ENCODE measurements at places on chromosomes 2 and 18. TPM values are rescaled to one million over a fixed set of nuclear protein-coding genes. Genes with fewer than 3 reads are reported as not detected.

- H3K36me3 ChIP-seq, result no peaks in the 10 kb centered on the region
- H3K4me3 ChIP-seq, result no peak overlapping the region
- no peak for DNase-seq
- H3K4me1 ChIP-seq, result no peaks in the 10 kb centered on the region
- no peaks in the 10 kb centered on the region for H3K27me3 ChIP-seq
Measured at GRCh38 chr2:86417961-86418360, 23.2 kb upstream of the KDM3A start.

GRCh38 chr2:144350151-144350802 lies 169.6 kb downstream of the ZEB2 start:
- no peak for DNase-seq
- no peak overlapping the region for H3K4me3 ChIP-seq
- H3K36me3 ChIP-seq, result no peaks in the 10 kb centered on the region
- no peaks in the 10 kb centered on the region for H3K27me3 ChIP-seq

DNA sequence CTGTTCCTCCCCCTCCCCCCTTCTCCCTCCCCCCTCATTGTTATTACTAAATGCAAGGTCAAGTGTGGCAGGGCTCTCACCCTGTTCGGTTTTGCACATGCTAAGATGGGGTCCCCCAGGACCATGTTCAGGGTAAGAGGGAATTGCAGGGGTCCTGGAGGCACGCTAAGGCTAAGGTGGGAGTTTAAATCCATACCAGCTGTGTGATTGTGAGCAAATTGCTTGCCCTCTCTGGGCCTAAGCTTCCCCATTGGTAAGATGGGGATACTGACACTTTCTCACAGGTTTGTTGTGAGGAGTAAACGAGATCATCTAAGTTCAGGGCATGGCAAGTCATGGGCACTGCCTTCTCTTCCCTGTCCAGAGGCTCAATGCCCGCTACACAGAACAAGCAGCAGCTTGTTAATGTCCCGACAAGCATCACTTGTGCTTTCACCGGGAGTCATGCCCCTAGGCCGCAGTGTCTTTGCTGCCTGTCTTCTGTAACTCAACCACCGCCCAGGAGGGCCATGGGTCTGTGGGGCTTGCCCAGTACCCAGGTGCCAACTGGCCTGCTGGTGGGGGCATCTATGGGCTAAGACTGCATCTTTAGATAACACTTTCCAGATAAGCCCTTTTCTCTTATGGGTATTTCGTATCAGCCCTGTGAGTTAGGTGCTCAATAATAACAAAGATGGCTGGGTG lies 279.1 kb downstream of the MYCN start:
- no peaks in the 10 kb centered on the region for H3K4me1 ChIP-seq
- DNase-seq, result no peak
- H3K27ac ChIP-seq, result no peak overlapping the region
- H3K27me3 ChIP-seq, result no peaks in the 10 kb centered on the region

- H3K4me3 ChIP-seq, result no peak overlapping the region
- H3K36me3 ChIP-seq, result peaks cover 23% of the 10 kb centered on the region
- no peak overlapping the region for H3K27ac ChIP-seq
- peaks cover 6% of the 10 kb centered on the region for H3K4me1 ChIP-seq
- no peak for DNase-seq
Measured at GRCh38 chr2:63876311-63876710, 34.6 kb downstream of the UGP2 start.

DNA sequence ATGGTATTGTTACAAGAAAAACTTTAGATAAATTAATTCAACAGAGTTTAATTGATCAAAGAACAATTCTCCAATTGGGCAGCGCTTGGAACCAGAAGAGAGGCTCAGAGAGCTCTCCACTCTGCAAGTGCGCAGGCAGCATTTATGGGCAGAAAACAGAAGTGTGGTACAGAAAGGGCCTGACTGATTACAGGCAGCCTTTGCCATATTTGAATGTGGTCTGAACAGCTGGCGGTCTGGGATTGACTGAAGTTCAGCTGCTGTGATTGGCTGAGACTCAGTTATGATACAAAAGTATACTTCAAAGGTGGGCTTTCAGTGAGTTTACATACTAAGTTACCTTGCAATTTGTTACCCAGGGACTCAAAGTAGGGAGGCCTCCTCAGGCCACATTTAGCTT lies 301.3 kb upstream of the ID2 start:
- H3K27ac ChIP-seq, result no peak overlapping the region
- no peak overlapping the region for H3K4me3 ChIP-seq
- no peak for DNase-seq
- H3K4me1 ChIP-seq, result no peaks in the 10 kb centered on the region
- H3K36me3 ChIP-seq, result no peaks in the 10 kb centered on the region

DNA sequence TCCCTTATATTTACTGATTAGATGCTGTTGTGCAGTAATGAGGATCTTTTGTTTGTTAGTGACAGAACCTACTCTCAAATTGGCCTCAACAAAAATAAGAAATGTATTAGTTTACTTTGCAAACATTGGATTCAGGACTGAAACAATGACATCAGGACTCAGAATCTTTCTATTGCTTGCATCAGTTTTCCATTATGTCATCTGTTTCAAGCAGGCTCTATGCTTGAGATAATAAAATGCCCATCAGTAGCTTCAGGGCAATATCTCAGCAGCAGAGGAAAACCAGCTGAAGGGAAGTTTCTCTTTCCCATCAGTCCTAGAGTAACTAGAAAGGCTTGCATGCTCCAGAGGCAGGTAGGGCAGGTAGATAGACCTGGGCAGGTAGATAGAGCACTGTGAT lies 375.5 kb upstream of the SLC8A1 start:
- no peak for DNase-seq
- H3K27me3 ChIP-seq, result no peaks in the 10 kb centered on the region
- H3K27ac ChIP-seq, result no peak overlapping the region

- no peaks in the 10 kb centered on the region for H3K36me3 ChIP-seq
- no peaks in the 10 kb centered on the region for H3K4me1 ChIP-seq
- no peak for DNase-seq
- no peak overlapping the region for H3K27ac ChIP-seq
- H3K4me3 ChIP-seq, result no peak overlapping the region
Measured at GRCh38 chr2:173983391-173983871, 18.3 kb upstream of the SP3 start.

- H3K4me1 ChIP-seq, result peaks cover 38% of the 10 kb centered on the region
- H3K27me3 ChIP-seq, result no peaks in the 10 kb centered on the region
- no peaks in the 10 kb centered on the region for H3K36me3 ChIP-seq
- no peak overlapping the region for H3K4me3 ChIP-seq
- H3K27ac ChIP-seq, result no peak overlapping the region
Measured at GRCh38 chr2:239289545-239289944, 111.3 kb downstream of the HDAC4 start.

DNA sequence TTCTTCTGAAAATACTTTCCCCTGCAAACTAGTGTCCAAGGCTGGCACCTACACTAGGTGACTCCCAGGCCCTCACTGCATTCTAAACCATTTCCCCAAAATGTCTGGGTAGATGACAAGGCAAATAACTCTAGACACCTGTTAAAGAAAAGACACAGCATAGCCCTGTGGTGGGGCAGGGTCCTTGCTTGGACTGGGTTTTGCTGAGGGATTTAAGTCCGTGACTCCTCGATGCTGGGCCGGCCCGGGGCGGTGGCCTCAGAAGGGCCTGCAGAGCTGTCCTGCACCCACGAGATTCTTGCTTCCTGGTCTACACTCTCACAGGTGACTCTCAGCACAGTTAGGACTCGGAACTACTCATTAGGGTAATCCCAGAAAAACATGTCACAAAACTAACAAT lies 55.2 kb downstream of the MBP start:
- H3K4me1 ChIP-seq, result peaks cover 57% of the 10 kb centered on the region
- no peak overlapping the region for H3K27ac ChIP-seq
- no peak for DNase-seq
- no peak overlapping the region for H3K4me3 ChIP-seq
- no peaks in the 10 kb centered on the region for H3K36me3 ChIP-seq

- H3K4me1 ChIP-seq, result peaks cover 7% of the 10 kb centered on the region
- no peaks in the 10 kb centered on the region for H3K27me3 ChIP-seq
- no peaks in the 10 kb centered on the region for H3K36me3 ChIP-seq
- no peak overlapping the region for H3K4me3 ChIP-seq
Measured at GRCh38 chr2:178419123-178419522, 31.9 kb downstream of the PRKRA start.

DNA sequence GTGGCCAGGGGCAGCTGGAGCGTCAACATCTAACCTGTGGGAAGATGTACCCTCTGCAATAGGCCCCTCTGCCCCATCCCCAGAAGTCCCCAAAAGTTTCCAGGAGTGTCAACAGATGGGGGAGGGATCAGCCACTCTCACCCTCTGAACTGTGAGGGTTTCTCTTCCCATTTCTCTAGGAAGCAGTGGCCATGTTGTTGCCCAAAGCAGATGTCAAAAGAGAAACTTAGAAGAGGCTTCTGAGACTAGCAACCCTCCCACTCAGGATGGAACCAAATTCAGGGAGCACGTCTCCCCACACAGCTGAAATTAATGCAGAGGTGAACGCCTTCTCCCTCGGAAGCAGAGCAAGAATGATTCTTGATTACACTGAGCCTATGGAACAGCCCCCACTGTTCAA lies 70.3 kb downstream of the ARL4C start:
- H3K27me3 ChIP-seq, result no peaks in the 10 kb centered on the region
- no peak for DNase-seq
- H3K4me3 ChIP-seq, result no peak overlapping the region
- peak overlapping the region; percentile 64 for H3K27ac ChIP-seq
- peaks cover 42% of the 10 kb centered on the region for H3K4me1 ChIP-seq
- H3K36me3 ChIP-seq, result no peaks in the 10 kb centered on the region

Gene DPP4
- 77.3 TPM for total RNA-seq

Gene BMP10
- not detected for total RNA-seq

Gene C2orf72
- 0.37 TPM for total RNA-seq

Gene PLEKHM3
- 56.3 TPM for total RNA-seq

Gene UGT1A4
- not detected for total RNA-seq

Gene KCNJ3
- total RNA-seq, result not detected
